NCI-H524 (cell line): ENCODE measurements at places on chromosomes 12 and 14.

GRCh38 chr14:36229262-36229661 lies 52.7 kb upstream of the PTCSC3 start:
- no peak for DNase-seq

GRCh38 chr12:113961921-113962710 lies 4.0 kb downstream of the RBM19 start:
- DNase-seq: no peak

DNA sequence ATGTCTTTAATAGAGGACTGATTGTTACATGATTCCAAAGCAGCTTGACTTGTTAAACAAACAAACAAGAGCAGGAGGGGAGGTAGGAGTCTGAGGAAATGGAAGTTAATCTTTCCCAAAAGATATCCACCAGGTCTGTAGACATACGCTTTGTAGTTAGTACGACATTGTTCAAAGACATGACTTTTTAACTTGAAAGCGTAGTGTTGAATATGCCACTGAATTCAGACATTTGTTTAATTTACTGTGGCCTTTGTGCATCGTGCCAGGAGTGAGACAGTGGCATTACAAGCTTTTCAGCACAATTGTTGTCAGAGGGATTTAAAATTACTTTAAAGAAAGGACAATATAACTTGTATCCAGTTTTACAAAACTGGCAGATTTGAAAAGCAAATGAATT lies 53.0 kb downstream of the SAV1 start:
- DNase-seq: no peak

DNA sequence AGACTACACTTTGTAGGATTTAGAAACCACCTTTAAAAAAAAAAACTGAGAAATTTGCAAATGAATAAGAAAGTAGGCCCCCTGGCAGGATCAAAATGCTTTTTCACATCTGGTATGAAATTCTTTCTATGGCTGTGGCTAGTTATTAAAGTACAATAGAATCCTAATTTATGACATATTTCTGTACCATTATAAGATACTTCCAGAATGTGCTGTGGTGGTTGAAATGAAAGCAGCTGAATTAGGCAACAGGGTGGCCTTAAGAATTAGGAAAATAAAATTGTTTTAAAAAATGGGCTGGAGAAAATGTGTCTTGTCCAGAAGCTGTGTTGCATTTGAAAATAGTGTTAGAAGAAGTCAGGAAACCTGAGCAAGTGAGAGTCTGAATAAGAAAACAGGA lies 85.9 kb upstream of the PDE3A start:
- no peak for DNase-seq

DNA sequence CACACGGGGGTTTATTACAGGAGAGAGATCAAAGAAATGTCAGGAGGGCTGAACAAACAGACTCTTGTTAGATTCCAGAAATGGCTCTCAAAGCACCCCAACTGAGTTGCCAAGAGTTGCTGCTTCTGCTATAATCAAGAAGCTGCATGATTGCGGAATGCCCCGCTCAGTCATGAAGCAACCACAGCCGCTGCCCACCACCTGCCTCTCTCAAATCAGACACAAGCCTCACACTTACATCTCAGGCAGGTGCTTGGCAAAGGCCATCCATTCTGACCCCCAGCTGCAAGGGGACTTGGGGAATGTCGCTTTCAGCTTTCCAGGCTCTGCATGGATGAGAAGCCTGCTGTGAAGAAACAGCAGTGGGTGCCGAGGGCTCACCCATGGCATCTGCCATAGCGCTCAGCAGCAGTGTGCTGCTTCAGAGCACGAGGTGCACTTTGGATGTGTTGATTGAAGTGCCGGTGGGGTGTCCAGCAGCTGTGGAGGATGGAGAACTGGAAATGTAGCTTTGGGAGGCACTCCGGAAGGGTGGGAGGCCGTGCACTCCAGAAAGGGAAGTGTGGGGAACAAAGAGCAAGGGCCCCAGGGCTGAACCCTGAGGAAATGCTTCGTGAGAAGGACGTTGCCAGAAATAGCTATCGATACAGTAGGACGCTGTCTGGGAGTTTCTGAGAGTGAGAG lies 37.7 kb downstream of the LRRC74A start:
- DNase-seq: no peak

GRCh38 chr14:92585981-92586937 lies 72.7 kb downstream of the RIN3 start:
- no peak for DNase-seq

DNA sequence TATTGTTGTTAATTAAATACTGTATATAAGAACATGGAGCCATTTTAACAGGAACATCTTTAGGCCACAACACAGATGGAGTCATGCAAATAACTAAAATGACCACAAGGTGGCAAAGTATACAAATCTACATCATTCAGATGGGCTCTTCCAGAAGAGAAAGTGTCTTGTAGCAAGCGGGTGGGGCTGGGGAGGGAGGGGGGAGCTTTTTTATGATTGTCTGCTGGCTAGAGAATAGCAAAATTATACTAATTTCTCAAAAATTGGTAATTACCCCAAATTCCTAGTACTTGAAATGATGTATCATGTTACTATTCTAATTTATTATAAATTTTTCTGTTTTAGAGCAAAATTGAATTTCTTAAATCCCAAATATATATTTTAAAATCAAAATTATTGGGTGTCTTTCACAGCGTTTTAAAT lies 378.7 kb downstream of the PRKD1 start:
- peak; percentile 80 for DNase-seq

- DNase-seq: peak; percentile 31
Measured at GRCh38 chr14:45810152-45810872, 557.3 kb upstream of the MIS18BP1 start.

- no peak for DNase-seq
Measured at GRCh38 chr12:3622021-3622821, 130.7 kb downstream of the CRACR2A start.

GRCh38 chr12:126936181-126936851 lies 1330.7 kb upstream of the TMEM132C start:
- DNase-seq: no peak

- DNase-seq: no peak
Measured at GRCh38 chr14:66152747-66153146, 333.4 kb upstream of the CCDC196 start.

DNA sequence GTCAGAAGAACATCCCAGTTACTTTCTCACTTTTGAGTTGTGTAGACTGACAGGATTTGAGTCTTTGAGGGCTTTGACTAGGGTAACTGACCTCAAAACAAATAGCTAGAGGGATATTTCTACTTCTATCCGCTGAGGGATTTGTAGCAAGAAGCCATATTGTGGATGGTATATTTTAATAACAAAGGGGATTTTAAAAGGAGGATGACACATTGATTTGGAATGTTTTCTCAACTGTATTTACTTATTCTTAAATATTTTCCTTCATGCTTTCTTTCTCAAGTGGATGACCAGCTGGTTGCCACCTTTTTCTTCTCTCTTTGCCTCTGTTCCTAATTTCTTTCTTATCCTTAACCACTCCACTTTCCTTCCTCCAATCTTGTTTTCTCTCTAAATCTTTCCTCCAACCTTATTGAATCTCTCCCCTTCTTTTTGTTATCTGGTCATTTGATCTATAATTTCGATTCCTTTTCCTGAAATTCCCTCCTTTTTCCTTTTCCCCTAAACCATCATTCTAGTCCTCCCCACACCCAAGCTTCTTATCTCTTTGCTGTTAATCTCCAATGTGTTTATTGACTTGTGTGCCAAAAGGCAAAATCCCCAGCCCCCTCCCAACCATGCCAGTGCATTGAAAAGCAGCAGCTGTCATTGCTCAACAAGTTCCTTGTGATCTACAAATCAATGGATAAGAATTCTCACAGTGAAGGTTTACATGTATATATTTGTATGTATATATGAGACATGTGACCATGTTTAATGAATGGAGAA lies 411.6 kb downstream of the RAD51B start:
- no peak for DNase-seq

- DNase-seq: no peak
Measured at GRCh38 chr14:31154956-31155355, 52.6 kb downstream of the HECTD1 start.
